Renal pelvis (tissue), 12 donors: ENCODE measurements at places on chromosomes 16 and 17. TPM values are rescaled to one million over a fixed set of nuclear protein-coding genes. Genes with fewer than 3 reads are reported as not detected.

GRCh38 chr17:4449736-4450135 is 16.0 kb downstream of the SPNS3 start:
- DNase-seq, result no peak

GLIS2 gene
- polyA plus RNA-seq, result 50.6 TPM

DNA sequence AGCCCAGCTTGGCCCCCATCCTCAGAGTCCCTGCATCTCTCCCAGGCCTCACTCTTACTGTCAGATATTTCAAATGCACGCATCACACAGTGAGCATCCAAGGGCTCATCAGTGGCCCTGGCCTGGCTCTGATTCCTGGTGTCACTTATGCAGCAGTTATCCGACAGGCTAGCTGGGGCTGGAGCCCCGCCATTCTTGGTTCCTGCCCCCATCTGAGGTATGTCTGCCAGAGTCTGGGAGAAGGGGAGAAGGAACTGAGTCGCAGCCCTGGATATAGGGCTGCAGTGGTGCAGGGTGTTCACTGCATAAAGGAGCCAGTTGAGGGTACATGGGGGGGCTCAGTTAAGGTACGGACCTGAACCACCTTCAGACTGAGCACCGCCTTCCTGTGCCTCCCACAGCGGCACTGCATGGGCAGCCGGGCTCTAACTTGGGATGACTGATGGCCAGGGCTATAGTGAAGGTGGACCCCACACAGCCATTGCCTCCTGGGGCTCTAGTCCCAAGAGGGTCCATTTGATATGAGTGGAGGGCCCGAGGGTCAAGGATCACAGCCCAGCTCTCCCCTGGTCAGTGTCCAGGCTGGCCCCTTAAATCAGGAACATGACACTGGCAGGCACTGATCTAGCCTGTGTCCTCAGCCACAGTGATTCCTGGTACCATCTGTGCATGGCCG is 1.8 kb upstream of the RASD1 start:
- no peak for DNase-seq

- no peak for DNase-seq
Observed at GRCh38 chr16:49534901-49535610, 161.5 kb downstream of the C16orf78 start.

DNA sequence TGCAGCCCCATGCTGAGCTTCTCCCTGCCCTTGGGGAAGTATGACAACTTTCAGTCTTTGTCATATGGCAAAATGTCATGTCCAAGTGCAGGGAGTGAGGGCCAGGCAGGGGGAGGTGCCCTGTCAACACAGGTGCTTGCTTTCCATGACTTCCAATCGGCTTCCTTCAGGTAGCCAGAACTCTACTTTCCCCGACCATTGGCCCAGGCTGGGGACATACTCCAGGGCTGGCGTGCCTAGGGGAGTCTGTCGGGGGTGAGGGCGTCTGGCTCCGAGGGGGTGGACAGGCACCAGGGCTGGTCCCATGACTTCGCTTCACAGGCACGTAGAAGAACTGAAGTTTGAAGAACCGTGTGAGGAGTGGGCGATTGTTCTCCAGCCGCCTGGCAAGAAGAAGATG is 19.8 kb upstream of the PIK3R6 start:
- no peak for DNase-seq

DNA sequence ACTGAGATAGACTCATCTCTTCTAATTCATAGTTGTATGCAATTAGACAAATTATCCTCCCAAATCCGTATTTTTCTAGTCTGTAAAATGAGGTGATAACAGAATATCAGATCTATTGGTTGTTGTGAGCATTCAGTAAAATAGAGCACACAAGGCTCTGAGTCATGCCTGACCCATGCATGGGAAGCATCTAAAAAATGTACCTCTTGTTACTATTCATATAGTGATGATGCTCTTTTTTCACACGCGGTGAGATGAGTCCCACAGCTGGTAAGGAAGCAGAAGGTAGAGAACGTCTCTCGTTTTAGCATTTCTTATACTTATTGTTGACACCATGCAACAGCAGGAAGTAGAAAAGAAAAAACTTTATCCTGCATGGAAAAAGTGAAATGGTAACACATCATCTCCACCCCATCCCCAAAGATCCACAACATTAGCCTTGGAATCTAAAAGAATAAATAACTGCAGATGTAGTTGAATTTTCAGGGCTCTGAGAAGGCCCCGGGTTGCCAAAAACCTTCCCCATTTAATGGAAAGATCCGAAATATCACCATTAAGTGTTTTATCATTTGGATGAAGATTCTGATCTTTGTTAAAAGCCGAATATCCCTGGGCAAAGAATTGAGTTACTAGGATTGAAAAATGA is 215.6 kb downstream of the TMEM114 start:
- DNase-seq, result no peak

GRCh38 chr17:51046046-51046445 is 74.6 kb downstream of the SPAG9 start:
- no peak for DNase-seq

GRCh38 chr17:2683912-2684311 is 27.7 kb downstream of the CLUH start:
- no peak for DNase-seq

NPIPB6 gene
- polyA plus RNA-seq, result 0.67 TPM

TM4SF5 gene
- polyA plus RNA-seq, result 2.5 TPM

KCNAB3 gene
- 11.4 TPM for polyA plus RNA-seq

DNA sequence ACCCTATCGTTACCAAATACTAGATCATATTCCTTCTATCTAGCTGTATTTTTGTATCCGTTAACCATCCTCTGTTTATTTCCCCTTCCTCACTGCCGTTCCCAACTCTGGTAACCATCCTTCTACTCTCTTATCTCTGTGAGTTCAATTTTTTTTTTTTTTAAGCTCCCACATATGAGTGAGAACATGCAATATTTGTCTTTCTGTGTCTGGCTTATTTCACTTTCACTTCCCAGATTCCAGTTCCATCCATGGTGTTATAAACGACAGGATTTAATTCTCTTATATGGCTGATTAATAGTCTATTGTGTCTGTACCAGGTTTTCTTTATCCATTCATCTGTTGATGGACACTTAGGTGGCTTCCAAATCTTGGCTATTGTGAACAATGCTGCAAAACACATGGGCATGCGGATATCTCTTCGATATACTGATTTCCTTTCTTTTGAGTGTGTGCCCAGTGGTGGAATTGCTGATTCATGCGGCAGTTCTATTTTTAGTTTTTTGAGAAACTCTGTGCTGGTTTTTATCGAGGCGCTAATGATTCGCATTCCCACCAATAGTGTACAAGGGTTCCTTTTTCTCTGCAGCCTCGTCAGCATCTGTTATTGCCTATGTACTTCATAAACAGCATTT is 599.6 kb downstream of the TMEM114 start:
- DNase-seq, result no peak

DNA sequence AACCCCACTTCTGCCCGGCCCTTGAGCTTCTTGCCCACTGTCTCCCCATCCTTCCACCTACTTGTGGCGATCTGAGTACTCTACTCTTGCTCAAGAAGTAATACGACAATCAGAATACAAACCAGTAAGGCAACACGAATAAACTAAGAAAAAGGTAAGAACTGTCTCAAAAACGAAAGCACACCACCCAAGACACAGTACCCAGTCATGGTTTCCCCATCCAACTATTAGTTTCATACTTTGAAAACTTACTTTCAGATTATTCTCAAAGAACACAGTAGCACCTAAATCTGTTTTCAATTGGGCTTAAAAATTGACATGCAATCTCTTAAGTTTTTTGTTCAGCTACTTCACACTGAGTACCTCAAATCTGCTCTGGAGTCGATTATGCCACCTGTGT is 13.9 kb downstream of the GINS2 start:
- no peak for DNase-seq

GRCh38 chr17:31598399-31598782 is 206.9 kb downstream of the RAB11FIP4 start:
- no peak for DNase-seq

PRSS33 gene
- polyA plus RNA-seq, result not detected

DNA sequence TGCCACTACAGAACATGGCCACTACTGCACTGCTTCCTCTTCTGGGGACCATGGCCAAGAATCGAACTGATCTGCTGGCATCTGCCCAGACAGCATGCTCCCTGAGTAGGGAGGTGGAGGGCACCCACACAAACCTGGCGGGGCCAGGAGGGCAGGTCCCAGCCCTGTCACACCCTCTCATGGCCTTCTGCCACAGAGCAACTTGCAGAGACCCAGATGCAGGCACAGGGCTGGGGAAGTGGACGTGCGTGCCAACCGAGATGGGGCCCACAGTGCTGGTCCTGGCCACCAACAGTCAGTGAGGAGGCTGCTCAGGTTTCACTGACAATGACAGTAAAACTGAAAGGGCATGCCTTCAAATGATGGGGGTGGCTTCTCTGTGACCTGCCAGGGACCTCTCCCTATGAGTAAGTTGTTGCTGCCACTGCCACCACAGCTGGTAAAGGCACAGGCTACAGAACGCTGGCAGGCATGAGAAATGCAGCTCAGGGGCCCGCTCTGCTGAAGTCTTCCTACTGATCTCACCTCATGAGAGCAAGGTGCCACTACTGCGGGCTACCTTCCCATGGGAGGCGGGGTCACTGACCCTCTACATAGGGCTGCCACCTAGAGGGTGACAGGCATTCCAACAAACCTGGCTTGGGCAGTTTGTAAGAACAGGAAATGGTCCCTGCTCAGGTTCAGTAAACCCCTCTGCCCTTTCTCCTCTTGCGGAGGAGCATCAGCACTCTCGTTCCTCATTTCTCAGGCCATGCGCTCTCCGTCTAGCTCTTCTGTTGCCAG is 15.5 kb downstream of the HIC1 start:
- no peak for DNase-seq
